Inflammatory macrophage (primary cell): ENCODE measurements at places on chromosomes 7 and 10.

GRCh38 chr7:112271162-112271561 is 64.7 kb downstream of the ZNF277 start:
- no peak for DNase-seq

GRCh38 chr7:41328131-41328530 is 374.8 kb downstream of the INHBA start:
- DNase-seq = no peak

DNA sequence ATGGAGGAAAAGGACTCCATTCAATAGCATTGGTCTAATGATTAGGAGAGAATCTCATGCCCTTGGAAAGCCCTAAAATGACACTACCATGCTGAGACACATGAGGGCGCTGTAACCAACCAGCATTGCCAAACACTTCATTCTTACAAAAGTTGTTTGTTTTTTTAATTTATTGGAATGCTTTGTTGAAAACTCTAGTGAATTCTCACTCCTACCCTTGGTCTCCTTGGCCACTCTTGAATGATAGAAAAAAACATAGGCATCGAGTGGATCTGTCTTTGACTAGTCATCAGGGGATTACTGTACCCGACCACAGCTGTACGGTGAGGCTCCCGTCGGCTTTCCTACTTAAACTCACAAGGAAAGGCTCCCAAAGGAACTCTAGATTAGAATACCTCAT is 29.3 kb upstream of the ADD3 start:
- peak; percentile 75 for DNase-seq

GRCh38 chr10:43125881-43126731 is 12.1 kb upstream of the CSGALNACT2 start:
- no peak for DNase-seq

- DNase-seq = no peak
These were observed 1.6 kb upstream of the CASD1 start for GRCh38 chr7:94507962-94508361.

GRCh38 chr7:7978860-7979259 is 10.3 kb downstream of the GLCCI1 start:
- DNase-seq = no peak

DNA sequence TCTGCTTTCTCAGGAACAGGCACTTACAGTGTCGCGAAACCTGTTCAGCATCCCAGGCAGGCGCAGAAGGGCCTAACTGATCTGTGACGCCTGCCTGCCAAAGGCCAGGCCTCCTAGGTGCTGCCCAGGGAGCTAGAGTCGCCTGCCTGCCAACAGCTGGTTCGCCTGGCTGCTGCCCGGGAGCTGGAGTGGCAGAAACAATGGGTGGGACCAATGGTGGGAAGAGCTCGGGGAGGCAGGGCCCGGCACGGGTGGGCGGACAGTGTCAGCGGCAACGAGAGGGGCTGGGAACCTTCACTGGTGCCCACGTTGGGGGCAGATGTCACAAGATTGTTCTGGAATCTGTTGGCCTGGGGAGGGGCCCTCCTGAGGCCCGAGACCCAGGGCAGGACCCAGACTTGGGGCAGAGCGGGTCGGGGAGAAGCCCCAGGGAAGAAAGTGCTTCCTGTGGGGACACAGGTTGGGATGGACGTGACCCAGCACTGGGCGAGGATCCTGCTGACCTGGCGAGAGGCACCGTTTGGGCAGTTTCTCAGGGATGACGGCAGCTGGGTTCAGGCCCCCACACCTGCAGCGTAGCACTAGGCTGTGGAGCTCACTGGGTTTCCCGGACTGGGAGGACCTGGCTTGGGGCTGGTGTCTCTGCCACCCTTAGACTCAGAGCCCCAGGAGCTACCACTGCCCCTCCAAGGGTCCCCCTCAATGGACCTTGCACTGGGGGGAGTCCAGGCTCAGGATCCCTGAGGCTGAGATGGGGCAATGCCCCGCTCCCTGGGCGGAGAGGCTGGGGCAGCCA is 181.8 kb downstream of the ELFN1 start:
- DNase-seq = no peak

DNA sequence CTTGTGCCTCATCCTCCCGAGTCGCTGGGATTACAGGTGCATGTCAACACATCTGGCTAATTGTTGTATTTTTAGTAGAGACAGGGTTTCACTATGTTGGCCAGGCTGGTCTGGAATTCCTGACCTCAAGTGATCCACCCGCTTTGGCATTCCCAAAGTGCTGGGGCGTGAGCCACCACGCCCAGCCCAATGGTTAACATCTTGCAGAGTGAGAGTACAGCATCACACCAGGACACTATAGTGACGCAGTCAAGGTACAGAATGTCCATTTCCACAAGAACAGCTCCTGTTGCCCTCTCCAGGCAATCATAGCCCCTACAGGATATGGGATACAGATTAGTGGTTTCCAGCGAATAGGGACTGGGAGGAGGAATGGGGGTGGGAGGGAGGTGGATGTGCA is 34.0 kb downstream of the MYO1G start:
- DNase-seq = no peak

- no peak for DNase-seq
These were observed 49.3 kb upstream of the ZNF716 start for GRCh38 chr7:57400531-57401155.

- no peak for DNase-seq
These were observed 19.8 kb downstream of the PARD3 start for GRCh38 chr10:34795334-34795733.

DNA sequence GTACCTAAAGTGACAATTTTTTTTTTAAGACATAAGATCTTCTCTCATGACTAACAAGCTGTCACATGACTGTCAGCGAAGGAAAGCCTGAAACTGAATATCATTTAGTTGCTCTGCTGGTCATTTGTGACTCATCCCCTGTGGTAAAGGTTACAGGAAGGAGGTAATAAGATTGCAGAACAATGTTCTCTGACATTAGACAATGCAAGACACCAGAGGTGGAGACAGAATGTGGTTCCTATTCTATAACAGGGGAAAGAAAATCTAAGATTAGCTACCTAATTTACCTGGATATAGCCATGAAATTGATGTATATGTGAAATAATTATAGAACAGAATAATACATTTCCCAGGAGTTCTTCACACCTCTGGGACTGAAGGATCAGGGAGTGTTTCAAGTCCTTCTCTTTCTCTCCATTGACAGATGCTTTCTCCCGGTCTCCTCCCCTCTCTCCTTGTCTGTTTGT is 47.7 kb downstream of the LRGUK start:
- DNase-seq = peak; percentile 94

DNA sequence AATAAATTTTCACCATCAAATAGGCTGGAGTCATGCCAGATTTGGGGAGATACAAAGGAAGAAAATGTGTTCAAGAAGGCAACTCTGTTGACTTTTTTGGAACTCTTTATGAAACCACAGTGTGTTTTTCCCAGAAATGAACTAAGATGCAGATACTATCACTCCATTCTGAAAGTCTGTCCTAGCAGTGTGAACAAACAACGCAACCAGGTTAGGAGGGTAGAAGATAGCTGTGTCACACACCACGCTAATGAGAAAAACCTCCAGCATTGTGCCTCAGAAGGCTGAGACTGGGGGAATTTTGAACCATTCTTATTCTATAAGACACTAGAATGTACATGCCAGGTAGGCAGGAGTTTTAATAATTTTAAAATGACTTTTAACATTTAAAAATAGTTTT is 15.9 kb upstream of the ATP6V0A4 start:
- DNase-seq = no peak

GRCh38 chr10:117547016-117547715 is 4.6 kb downstream of the EMX2 start:
- DNase-seq = no peak

- no peak for DNase-seq
These were observed 34.6 kb downstream of the AGAP3 start for GRCh38 chr7:151120896-151121295.

- DNase-seq = no peak
These were observed 572.1 kb upstream of the IGFBP3 start for GRCh38 chr7:46493196-46493595.

DNA sequence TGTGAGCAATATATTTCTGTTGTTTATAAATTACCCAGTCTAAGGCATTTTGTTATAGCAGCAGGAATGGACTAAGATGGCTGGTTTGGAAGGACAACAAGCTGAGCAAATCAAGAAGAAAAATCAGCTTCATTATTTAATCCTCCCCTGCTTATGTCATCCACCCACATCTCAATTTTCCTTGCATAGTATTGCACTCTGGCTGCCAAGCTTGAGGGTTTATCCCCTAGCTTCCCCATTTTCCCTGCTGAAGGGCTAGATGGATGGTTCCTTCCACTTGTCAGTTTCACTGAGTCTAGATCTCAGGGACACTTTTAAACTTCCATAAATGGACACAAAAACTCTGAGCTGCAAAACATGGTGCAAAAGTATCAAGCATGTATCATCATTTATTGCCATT is 75.2 kb upstream of the LAMB4 start:
- peak; percentile 31 for DNase-seq

DNA sequence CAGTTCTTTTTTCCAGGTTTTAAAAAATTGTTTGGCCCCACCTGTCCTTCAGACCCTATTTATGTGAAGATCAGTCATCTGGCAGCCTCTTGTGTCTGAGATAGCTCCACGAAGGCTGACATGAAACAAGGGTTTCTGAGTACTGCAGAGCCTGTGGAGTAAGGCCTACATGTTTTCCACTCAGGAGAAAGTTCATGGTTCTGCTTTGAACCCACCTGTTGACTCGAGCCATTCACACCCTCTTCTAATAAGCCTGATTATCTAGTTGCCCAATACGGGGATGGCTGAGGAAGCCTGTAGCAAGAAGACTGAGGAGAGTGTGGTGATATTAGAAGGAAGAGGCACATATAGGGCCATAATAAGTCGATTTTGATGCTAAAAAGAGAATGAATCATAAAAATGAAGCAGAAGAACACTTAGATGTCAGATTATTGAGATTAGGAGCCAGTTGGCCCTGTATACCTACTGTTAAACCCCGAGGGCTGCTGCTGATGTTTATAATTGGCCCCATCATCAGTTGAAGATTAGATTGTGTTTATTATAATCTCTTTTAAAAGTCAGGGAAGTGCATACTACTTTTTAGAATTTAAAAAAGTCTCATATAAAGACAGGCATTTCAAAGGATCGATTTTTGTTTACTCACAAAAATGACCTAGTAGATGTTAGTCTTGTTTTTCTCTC is 109.4 kb downstream of the CDK14 start:
- no peak for DNase-seq

- DNase-seq = no peak
These were observed 46.4 kb upstream of the NXPH1 start for GRCh38 chr7:8386926-8387550.

GRCh38 chr10:43220657-43221418 is 46.0 kb downstream of the RASGEF1A start:
- DNase-seq = no peak

DNA sequence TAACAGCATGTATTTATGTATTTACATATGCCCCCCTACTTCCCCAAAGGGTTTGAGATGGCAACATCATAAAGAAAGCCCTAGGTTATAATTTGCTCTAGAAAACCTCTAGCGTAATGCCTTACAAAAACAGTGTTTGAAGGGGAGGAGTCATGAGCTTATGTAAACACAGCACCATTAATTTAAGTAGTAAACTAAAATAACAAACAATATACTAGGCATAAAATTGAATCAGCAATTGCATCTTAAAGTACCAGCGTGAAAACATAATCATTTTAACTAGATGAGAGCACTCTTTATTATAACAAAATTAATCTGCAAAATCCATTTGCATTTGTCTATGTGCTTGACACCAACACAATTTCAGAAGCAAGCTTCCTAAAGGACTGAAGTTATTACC is 507.2 kb upstream of the NRP1 start:
- no peak for DNase-seq

- DNase-seq = no peak
These were observed 90.3 kb downstream of the MKX start for GRCh38 chr10:27655296-27655695.

DNA sequence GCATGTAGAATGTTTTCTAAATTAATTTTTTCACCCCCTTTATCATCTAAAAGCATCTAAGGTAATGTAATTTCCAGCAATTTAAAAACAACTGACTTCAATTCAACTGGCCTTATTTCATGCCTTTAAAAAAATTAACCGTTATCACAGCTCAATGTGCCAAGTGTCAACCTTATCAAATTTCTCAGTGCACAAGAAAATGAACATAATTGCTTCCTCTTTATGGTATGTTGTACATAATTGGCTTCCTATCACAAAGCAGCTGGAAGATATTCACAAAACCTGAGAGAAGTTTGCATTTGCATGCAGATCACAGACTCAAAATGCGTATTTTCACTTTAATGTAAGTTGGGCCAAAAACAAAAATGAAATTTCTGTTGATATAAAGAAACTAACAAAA is 966.4 kb downstream of the GRM8 start:
- DNase-seq = no peak

DNA sequence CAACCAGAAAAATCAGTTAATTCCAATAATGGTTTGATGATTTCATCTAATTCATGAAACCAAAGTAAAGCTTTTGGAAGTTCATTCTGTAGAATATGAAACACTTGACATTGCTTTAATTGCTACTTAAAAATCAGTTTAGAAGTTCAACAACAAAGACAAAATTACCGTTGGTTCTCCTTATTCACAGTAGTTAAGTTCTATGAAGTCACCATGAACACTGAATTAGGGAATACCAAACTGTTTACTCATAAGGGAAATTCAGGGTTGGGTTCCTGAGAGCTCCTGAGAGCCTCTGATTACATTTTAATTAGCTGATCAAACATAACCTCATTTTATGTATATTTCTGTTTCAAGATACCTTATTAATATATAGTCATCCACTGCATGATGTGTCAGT is 46.2 kb downstream of the ZNF438 start:
- no peak for DNase-seq

- DNase-seq = no peak
These were observed 73.1 kb downstream of the CLIP2 start for GRCh38 chr7:74362266-74362665.

DNA sequence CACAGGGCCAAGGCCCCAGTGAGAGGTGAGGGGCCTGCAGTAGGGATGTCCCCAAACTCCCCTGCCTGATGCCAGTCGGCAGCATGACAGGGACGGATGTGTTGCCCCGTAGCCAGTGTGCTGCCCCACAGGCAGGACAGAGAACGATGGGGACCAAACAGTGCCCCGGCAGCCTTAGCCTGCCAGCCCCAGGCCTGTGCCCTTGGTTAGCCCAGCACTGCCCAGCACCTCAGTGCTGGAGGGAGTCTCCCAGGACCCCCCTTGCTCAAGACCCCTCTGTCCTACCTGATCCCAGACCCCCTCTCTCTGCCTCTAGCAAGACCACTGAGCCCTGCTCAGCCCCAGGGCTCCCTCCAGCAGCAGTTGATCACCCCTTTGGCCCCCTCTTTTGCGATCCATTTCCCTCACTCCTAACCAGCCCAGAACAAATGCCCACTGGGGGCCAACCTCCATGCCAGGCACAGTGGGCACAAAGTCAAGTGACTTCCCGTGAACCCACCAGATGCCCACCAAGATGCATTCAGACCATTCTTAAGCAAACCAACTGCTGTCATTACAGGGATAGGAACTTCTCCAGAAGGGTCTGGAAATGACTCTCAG is 34.0 kb downstream of the OAT start:
- DNase-seq = no peak

- no peak for DNase-seq
These were observed 91.2 kb downstream of the LSMEM1 start for GRCh38 chr7:112571852-112572607.
